Ureter (tissue), 1 donor: ENCODE measurements at places on chromosomes 6 and 20. TPM values are rescaled to one million over a fixed set of nuclear protein-coding genes. Genes with fewer than 3 reads are reported as not detected.

Gene DIDO1
- total RNA-seq: 75.8 TPM

Gene VEGFA
- 261 TPM for total RNA-seq

GRCh38 chr6:29967379-29968010, 25.2 kb downstream of the HLA-A start:
- no peak for DNase-seq

GRCh38 chr6:114249522-114249921, 93.3 kb downstream of the HS3ST5 start:
- DNase-seq: no peak

DNA sequence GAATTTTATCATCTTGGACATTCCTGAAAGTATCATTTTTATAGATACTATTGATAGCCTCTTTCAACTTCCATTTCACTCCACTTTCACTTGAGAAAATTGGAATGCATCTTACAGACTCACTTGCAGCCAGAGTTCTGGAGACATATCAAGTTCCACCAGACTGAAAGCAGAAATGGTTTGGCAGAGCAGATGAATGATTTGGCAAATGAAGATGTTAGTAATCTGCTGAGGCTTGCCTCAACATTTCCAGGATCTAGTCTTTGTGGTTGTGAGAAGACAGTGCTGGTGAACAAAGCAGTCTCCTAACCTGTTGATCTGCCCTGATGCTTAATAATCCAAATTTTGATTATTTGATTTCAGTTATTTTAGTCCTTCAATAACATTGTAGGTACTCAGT, 202.6 kb downstream of the TRDN start:
- no peak for DNase-seq

- no peak for DNase-seq
Measured at GRCh38 chr6:144993870-144994269, 708.7 kb downstream of the UTRN start.

DNA sequence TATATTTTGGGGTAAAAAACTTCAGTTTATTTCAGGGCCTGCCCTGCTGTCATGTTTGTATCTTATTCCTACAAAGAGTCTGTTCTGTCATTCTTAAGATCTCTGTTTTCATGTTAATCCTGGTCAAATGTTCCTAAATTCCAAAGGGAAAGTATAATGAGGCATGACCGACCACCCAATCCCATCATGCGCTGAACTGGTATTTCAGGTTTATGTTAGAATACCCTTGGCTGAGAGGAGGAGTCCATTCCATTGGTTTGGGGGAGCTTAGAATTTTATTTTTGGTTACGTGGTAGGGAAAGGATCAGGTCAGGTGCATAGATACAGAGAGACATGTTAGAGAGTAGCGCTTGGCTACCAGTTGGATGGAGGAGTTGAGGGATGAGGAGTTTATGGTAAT, 25.7 kb downstream of the CFAP61 start:
- DNase-seq: no peak

DNA sequence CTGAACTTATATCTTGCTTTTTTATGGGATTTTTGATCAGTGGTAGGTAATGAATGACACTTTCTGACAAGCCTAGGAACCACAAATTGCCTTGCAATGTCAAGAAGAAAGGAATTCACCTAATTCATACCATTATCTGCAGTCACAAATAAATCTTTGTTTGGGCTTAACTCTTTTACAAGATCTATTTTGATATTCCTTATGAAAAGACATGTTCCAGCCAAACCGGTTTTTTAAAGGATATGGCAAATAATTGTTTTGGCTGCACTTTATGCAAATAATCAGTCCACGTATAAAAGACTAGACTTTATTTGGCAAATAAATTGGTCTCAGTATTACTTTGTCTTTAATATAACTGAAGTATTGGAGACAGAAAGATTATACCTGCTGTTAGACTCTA, 771.7 kb upstream of the ADGRB3 start:
- DNase-seq: no peak

- no peak for DNase-seq
Measured at GRCh38 chr6:12666886-12667285, 49.7 kb upstream of the PHACTR1 start.
